Activated CD4-positive, alpha-beta T cell treated with anti-CD3 and anti-CD28 coated beads, Interleukin-2, amount 50 U/mL, for 4 hours (primary cell): ENCODE measurements at places on chromosomes 4 and X.

DNA sequence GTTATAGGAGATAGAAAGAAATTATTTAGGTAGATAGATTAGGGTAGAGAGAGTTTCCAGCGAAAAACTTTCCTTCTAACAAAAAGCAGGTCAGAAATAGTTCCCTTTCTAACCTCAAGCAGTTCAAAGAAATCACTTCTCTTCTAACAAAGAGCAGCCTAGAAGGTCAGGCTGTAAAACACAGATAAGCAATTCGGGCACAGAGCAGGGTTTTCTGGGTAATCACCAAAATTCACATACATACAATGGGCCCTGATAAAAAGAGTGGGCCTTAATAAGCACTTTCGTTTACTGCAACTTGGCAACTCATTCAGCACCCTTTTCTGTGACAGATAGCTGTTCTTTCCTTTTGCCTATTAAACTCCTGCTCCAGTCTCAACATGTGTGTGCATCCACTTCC, 13.4 kb upstream of the NAF1 start:
- DNase-seq, result no peak

GRCh38 chrX:14051416-14051815, 21.7 kb upstream of the GEMIN8 start:
- DNase-seq, result no peak

DNA sequence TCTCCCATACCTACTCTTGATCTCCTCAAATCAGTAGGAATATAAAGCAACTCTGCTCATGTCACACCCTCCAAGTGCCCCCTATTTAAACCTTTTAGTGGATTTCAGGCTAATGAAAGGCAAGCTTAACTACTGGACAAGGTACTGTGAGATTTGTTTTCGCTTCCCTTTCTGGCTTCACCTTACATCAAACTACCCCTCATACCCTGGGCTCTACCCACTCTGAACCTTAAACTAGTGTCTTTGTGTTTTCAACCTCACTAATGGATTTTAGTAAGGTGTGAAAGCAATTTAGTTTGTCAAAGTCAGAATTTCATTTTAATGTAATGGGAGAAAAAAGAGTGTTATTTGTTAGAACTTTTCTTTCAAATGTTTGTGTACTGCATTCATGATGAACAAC, 291.7 kb downstream of the INPP4B start:
- DNase-seq, result no peak

- DNase-seq, result no peak
These were observed 180.0 kb downstream of the DHRSX start for GRCh38 chrX:2320580-2321327.

GRCh38 chr4:20084488-20084887, 167.2 kb upstream of the SLIT2 start:
- no peak for DNase-seq

DNA sequence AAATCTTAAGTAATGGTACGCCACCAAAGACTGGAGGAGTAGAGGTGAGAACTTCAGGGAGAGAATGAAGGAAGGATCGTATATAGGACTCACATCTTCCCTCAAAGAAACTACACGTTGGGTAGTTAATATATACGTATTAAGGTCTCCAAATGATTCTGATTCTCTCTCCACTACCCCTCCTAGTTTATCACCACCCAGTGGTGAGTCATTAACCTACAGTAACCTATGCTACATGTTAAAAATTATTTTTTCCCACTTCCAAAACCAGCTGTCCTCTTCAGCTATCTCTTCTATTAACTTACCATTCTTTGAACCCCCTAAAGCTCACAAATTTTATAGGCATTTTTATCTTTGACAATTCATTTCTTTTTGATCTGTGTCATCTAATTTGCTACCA, 69.7 kb downstream of the RPS6KA6 start:
- no peak for DNase-seq

- DNase-seq, result no peak
These were observed 53.9 kb upstream of the C4orf50 start for GRCh38 chr4:6071959-6072720.

GRCh38 chr4:16759931-16760582, 138.4 kb downstream of the LDB2 start:
- DNase-seq, result no peak

DNA sequence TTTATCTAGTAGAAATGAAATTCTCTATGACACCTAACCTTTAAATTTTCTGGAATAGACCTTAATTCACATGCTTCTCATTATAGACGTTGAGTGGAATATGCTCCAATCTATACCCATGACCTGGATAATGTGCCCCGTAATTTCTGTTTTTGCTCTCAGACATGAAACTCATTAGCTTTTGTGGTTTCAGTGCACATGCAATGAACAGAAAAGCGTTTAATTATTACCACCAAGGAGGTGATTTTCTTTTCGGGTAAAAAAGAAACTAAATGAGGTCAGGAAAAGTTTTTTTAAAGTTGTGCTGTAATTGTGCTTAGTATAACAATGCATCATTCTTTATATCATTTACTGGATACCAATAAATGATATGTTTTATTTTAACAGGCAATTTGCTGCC, 1703.9 kb upstream of the TENM3 start:
- no peak for DNase-seq

GRCh38 chr4:153266988-153267387, 62.7 kb downstream of the TRIM2 start:
- no peak for DNase-seq

GRCh38 chr4:143017210-143017609, 167.5 kb upstream of the USP38 start:
- no peak for DNase-seq

DNA sequence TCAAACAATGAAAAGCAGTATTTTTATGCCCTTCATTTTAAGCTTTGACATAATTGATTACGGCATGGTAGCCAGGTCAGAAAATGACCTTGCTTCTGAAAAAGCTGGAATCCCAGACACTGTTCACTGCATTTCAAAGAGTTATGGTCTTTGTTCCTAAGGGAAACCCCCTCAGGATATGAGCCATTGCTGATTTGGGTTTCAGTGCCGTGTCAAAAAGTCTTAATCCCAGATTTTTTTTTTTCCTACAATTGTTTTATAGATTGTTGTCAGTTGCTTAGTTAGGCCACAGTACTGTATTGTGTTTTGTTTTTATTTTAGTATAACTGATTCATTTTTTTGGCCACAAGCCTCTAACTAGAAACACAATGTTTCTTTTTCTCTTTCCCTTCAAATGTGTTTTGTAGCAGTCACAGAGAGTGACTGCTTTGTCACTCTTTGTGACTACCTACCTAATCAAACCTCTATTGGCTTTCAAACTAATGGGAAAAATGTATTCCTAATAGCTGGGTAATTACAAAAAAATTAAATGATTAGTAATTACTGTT, 10.3 kb downstream of the WDR44 start:
- no peak for DNase-seq

DNA sequence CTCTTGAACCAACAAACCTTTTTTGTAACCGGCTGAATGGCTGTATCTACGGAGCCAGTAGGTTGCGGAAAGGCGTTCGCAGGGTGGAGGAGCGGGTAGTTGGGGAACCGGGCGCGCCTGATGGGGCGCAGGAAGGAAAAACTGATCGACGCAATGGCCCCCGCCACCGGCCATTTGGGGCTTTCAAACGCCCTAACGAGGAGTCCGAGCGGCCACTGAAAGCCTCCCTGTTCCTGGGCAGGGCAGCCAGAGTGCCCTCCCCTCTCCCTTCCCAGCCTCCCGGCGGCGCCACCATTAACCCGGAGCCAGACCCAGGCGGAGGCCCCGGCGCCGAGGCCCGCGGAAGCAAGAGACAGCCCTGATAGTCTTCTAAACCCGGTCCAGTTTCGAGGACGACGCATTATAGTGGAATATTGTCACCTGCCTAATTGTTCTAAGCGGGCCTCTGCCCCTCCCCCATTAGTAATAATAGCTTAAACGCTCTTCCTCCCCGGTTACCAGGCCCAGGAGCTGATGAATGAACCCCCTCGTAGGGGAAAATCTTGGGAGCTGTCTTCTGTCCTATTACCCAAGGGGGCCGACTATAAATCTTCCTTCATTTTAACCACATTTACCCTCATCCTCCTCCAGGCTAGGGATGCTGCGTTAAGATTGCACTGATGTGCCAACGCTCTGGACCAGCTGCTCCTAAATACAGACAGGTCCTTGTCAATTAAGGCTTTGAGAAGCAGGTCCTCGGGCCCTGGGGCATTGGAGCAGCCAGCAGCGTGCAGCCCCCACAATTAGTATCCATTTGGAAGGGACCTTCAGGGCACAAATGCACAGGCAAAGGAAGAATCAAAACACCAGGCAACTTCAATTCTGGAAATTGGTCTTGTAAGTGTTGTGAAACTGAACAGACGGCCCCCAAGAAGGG, 61.6 kb upstream of the TMEM33 start:
- DNase-seq, result no peak

DNA sequence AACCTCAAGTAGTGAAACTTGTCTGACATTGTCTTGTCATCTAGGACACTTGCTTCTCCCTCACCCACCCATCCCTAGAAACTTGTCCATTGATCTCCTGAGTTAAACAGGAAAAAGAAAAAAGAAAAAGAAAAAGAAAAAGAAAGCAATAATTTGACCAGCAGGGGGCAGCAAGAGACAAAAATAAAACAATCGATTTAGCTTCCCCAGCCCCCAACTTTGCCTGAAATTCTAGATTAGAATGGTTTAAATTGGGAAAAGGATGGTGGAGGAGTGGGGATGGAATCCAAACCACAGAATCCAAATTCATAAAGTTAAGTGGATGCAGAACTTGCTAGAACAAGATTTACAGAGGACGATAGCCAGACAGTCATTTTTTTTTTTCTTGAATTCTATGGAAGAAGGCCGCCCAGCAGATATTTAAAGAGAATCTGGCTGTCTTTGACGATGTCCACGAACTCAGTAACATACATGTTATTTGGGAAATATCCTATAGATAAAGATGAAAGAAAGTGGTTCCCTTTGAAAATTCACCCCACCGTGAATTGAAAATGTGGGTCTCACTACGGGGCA, 282.9 kb downstream of the USP46 start:
- DNase-seq, result no peak

DNA sequence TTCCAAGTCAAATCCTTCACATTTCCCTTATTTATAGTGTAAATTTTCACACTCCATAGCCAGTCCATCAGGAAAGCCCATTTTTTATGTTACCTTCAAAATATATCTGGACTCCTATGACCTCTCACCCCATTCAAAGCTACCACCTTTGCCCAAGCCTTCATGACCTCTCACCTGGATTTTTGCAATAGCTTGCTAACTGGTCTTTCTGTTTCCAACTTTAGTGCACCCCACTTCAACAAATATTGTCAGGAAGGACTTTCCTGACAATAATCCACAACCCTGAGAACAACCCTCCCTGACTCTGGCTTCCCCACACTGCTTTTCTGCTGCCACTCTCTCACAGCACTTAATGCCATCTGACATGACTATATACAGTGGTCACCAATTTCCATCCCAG, 33.4 kb downstream of the ASIC5 start:
- no peak for DNase-seq

- DNase-seq, result no peak
These were observed 8.2 kb downstream of the BMP2K start for GRCh38 chr4:78784236-78784865.

DNA sequence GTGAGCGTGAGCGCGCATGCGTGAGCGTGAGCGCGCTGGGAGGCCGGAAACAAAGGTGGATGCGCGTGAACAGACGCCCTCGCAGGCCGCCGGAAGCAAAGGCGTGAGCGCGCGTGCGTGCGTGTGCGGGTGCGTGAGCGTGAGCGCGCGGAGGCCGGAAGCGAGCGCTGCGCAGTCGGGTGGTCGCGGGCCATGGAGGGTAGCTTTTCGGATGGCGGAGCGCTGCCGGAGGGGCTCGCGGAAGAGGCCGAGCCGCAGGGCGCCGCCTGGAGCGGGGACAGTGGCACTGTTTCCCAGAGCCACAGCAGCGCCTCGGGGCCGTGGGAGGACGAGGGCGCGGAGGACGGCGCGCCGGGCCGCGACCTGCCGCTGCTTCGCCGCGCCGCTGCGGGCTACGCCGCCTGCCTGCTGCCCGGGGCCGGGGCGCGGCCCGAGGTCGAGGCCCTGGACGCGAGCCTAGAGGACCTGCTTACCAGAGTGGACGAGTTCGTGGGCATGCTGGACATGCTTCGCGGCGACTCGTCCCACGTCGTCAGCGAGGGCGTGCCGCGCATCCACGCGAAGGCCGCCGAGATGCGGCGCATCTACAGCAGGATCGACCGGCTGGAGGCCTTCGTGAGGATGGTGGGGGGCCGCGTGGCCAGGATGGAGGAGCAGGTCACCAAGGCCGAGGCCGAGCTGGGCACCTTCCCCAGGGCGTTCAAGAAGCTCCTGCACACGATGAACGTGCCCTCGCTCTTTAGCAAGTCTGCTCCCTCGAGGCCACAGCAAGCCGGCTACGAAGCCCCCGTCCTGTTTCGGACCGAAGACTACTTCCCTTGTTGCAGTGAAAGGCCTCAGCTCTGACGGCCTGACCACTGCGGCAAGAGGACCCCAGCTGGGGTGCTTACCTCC, at the start of gene BLOC1S4:
BLOC1S4 (plus strand) TSS at position 157 of the 894 bp plus-strand sequence; CDS start at position 193, 36 bp downstream.
- peak; percentile 78 for DNase-seq

DNA sequence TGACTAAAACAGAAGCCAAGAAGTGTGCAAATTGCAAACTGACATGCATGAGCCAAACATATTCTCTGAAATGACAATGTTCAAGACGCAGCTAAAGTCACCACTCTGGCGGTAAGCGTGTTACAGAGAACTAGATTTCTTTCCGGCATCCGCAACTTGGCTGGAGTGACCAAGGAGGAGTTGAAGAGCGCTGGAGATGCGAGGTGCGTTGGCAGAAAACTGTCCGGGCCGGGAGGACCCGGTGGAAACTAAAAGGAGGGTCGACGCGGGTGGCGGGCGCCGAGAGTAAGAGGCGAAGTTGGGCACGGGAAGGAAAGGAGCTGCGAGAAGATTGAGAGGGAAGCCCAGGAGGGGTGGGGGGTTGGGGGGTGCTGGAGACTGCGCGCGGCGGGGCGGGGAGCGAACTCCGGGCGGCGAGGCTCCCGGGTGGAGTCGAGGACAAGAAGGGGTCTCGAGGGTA, 807 bp downstream of the SEL1L3 start:
- peak; percentile 14 for DNase-seq

DNA sequence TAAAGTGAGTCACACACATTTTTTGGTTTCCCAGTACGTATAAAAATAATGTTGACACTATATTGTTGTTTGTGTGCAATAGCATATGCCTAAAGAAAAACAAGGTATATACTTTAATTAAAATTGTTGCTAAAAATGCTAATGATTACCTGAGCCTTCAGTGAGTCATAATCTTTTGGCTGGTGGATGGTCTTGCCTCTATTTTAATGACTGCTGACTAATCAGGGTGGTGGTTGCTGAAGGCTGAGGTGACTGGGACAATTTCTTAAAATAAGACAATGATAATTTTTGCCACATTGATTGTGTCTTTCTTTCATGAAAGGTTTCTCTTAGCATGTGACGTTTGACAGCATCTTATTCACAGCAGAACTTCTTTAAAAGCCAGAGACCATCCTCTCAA, 21.0 kb upstream of the ANXA10 start:
- DNase-seq, result no peak
